Stimulated activated CD8-positive, alpha-beta memory T cell treated with anti-CD3 and anti-CD28 coated beads, Interleukin-2, amount 100 ng/mL, for 48 hours (primary cell): ENCODE measurements at places on chromosomes 1 and 21.

DNA sequence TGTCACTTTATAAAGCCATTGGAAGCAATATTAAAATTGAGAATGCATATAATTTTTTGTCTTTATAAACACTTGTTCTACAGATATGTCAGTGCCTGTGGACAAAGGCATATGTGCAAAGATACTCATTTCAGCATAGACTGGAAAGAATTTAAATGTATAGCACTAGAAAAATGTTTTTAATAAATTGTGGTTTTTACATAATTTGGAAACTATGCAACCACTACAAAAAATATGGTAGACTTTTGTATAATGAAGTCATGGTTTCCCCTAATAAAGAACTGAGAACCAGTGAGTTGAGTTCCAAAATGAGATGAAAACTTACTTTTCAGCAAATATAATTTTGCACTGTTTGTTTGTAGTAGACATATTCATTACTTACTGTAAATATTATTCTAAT, 48.5 kb downstream of the BRINP3 start:
- DNase-seq, result no peak

- peak; percentile 68 for DNase-seq
Measured at GRCh38 chr1:206634365-206635079, 814 bp upstream of the DYRK3 start.

DNA sequence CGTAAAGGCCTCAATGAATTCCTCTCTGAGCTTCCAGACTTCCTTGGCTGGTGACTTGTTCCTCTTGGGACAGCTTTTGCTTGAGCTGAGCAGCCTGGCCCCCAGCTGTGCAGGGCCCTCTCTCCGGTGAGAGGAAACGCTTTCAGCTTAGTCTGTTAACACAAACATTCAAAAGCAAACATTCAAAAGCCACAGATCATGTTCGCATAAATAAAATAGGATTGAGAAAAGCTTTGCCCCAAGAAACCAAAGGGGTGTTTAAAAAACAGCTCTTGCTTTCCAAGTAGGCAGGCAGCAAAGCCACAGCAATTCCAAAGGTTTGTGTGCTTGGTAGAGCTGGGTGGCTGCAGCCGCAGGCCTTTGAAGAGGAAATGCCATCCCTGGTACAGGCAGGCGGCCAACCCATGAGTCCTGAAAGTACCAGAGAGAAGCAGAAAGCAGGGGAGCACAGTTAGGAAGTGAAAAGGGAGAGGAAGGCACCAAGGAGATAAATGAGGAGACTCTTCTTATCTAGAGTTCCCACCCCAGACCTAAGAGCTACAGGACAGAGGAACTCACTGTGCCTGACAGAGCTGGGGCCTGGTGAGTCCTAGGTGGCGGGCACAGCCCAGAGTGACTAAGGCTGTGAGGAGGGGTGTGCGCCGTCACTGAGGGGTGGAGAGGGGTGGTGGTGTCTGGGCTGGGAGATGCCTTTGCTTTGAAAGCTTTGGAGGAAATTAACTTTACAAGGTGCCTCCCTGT, 48.4 kb downstream of the CCN1 start:
- no peak for DNase-seq

GRCh38 chr1:86419277-86419903, 4.6 kb upstream of the CLCA2 start:
- DNase-seq, result no peak

- DNase-seq, result no peak
Measured at GRCh38 chr1:40978886-40979240, 633 bp upstream of the CTPS1 start.

GRCh38 chr1:231480008-231480407, 48.5 kb upstream of the TSNAX start:
- no peak for DNase-seq

DNA sequence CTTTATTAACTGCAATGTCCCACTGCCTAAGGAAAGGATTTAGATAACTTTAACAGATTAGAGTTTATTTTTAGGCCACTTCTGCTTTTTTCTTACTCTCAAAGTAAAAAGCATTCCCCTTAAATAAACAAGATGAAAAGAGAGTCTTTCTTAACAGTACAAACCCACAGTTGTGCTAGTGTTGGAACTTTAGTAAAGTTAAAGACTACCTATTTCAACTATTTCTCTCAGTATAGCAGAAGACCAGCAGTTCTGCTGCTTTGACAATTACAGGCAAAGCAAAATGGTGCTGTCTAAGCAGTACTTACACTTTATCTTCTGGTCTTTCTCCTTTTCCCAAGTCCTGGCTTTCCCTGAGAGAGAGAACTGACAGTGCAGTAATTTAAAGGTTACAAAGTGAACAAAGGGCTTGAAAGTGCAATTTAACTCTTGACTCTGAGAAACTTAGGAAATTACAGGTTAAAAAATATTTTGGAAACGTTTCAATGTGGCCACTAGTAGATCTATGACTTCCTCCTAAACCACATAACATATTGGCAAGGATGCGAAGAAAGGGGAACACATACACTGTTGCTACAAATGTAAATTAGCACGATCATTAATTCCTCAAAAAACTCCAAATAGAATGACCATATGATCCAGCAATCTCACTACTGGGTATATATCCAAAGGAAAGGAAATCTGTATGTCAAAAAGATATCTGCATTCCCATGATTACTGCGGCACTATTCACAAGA, 135.4 kb upstream of the POGK start:
- no peak for DNase-seq

- no peak for DNase-seq
Measured at GRCh38 chr1:155608888-155609225, 1.2 kb upstream of the MSTO1 start.

GRCh38 chr1:67689267-67690017, 4.4 kb downstream of the GADD45A start:
- no peak for DNase-seq

DNA sequence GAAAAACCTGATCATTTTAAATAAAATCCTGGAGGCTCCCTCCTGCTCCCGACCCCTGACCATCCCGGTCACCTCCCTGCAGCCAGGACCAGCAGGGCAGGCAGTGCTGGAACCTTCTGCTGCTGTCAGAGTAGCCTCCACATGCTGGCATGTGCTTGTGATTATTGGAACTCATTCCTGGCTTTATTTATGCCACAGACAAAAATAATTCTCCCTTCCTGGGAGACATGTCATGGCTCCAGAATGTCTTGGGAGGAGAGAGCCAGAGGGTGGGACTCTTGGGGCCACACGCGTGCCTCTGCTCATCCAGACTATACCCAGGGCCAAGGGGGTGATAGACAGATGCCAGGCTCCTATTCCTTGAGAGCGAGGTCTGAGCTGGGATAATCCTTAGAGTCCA, 183.6 kb upstream of the RAB4A start:
- DNase-seq, result no peak

GRCh38 chr1:107529511-107530149, 388.8 kb downstream of the NTNG1 start:
- no peak for DNase-seq

- DNase-seq, result no peak
Measured at GRCh38 chr1:93811326-93812065, 67.5 kb downstream of the DNTTIP2 start.

- no peak for DNase-seq
Measured at GRCh38 chr1:193568512-193568911, 382.1 kb upstream of the B3GALT2 start.

DNA sequence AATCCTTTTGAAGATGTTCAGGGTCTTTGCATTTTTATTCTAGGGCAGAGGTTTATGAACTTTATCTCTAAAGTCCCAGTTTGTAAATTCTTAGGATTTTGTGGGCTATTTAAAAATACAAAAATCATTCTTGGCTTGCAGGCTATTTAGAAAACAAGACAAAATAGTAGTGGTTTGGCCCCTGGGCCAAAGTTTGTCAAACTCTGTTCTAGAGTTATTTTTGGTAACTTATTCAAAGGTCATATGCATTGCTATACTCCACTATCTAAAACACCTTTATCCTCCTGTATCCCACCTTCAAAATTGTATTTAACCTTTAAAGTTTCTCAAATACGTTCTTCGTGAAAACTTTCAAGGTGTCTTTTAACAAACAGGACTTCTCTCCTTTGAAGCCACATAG, 75.5 kb upstream of the LRRC53 start:
- no peak for DNase-seq

GRCh38 chr1:19765623-19766022, 34.1 kb downstream of the TMCO4 start:
- peak; percentile 4 for DNase-seq

GRCh38 chr1:43509740-43510375, 20.8 kb upstream of the PTPRF start:
- DNase-seq, result peak; percentile 17

DNA sequence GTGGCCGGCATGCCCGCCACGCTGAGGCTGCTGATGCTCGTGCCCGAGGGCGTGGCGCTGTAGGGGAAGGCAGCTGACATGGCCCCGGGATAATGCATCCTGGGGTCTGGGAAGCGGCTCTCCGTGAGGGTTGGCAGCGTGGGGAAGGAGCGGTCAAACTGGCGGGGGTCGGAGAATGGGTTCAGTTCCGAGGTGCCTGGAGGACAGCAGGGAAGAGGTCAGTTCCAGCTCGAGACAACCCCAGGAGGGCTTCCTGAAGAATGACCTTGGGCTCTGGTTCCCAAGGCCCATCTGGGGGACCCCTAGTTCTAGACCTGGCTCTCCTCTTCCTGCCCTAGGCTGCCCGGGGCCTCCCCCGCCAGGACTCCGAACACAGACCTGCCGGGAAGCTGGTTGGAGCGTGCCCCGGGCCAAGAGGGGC, 27.6 kb downstream of the RUNX3 start:
- DNase-seq, result no peak

DNA sequence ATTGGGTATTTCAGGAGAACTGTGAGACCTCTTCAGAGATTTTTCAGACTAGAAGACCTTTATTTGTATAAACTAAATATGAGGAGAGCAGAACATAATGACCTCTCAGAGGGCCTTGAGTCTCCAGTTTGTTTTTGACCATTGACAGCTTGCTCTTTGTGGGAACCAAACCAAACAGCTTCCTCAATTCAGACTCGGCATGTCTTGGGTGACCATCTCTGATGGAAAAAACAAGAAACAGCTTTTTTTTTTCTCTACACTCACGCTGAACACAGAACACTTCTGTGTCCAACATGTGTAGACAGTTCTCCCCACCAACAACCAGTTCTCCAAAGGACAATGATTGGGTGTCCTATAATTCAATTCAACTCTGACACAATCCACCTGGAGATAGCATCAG, 11.5 kb downstream of the ATP1A4 start:
- no peak for DNase-seq

GRCh38 chr1:225824533-225824941, 14.6 kb downstream of the EPHX1 start:
- no peak for DNase-seq

GRCh38 chr1:54854381-54855020, 32.5 kb downstream of the DHCR24 start:
- no peak for DNase-seq

DNA sequence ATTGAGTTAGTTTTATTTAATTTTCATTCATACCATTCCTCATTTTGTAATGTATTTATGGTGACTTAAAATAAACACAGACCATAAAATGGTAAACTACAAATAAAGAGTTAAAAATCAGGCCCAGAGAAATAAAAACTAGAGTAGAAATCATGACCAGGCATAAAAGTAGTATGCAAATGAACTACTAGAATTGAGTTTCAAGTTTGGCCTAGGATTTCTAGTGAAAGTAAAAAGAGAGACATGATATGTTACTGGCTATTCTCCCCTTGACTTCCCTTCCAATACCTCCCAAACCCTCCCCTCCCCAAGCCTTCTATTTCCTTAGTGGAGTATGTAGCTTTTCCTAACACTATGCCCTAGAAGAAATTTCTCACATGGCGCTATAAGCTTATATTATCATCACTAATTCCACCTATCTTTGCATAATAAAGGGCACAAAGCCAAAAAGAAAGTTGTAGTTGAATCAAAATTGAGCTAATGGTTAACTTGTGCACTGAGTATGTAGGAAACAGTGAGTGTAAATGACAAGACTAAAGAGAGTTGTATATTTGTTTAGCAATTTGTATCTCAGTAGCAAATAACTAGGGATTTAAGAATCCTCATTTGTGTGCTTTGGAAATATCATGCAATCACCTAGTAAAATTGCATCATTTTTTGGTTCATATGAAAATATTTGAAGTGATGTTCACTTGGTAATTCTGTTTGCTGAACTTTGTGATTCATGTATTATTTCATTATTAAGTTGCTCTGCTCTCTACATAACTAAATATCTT, 29.7 kb upstream of the CDC14A start:
- no peak for DNase-seq

DNA sequence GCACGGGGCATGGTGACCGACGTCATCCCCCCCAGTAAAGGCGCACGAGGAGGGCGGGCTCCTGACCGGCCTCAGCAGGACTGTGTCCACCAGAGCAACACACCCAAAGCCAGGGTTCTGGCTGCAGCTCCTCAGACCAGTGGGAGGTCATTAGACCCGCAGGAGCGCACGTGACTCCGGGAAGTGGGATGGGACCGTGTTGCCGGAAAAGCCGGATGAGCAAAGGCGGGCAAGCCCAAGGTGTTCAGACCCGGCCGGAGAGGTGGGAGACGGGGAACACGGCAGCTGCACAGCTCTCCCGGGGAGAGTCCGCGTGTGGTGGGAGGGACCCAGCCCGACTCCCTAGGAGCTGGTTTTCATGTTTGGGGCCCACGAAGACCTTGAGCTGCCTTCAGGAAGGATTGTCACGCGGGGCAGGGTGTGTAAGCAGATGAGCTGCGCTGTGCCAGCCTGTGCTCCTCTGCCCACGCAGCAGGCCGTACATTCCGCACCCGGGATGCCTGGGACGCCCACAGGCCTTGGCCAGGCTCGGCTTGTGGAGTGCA, 20.6 kb upstream of the TRAPPC10 start:
- no peak for DNase-seq

- no peak for DNase-seq
Measured at GRCh38 chr1:107225706-107226105, 84.9 kb downstream of the NTNG1 start.

DNA sequence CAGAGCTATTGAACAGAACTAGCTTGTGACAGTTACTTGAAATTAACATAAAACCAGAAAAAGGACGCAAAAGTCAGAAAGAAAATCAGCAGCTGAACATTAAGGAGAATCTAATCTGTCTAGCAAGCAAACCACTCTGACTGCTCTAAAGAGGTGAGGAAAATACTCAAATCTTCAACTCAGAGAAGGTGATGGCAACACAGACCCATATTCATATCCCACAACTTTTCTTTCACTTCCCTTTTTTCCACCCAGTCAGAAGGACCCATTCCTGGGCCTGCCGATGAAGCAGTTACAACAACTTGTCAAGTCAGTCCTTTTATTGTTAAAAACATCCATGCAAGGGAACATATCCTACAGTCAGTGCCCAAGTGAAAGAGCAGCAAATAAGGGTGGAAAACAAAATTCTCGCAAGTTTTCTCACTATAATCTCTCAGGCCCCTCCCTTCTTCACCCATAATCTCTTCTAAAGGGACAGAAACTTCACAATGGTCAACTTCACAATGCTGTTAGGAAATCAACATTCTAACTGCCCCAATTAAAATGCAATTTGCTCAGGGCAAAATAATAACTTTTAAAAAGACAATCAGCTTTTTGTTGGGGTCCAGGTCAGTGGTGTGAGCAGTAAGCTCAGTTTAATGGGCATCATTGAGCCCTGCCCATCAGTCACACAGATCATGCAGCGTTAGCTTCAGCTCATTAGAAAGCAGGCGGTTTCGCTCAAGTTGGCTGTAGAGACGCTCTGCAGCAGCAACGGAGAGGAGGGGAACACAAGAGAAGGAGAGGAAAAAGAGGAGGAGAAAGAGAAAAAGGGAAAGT, 3.6 kb upstream of the NUP210L start:
- no peak for DNase-seq
